Cerebellum (tissue), 4 donors: ENCODE measurements at places on chromosomes 2 and 18. TPM values are rescaled to one million over a fixed set of nuclear protein-coding genes. Genes with fewer than 3 reads are reported as not detected.

SDC1 gene
- 26.0 TPM for total RNA-seq

PLEK gene
- 2.7 TPM for total RNA-seq

FMNL2 gene
- total RNA-seq = 74.9 TPM

FECH gene
- 21.3 TPM for total RNA-seq

SATB2 gene
- 14.2 TPM for total RNA-seq

GPR35 gene
- total RNA-seq = 2.4 TPM

OTOS gene
- total RNA-seq = 1.4 TPM

SERPINB12 gene
- not detected for total RNA-seq

FABP1 gene
- total RNA-seq = 1.1 TPM

ACKR3 gene
- total RNA-seq = 10.3 TPM

LONRF2 gene
- total RNA-seq = 36.1 TPM

CD8A gene
- 1.5 TPM for total RNA-seq

LRRFIP1 gene
- 33.8 TPM for total RNA-seq

- no peak for DNase-seq
These were observed 240.8 kb downstream of the BCL11A start for GRCh38 chr2:60312618-60313017.

DNA sequence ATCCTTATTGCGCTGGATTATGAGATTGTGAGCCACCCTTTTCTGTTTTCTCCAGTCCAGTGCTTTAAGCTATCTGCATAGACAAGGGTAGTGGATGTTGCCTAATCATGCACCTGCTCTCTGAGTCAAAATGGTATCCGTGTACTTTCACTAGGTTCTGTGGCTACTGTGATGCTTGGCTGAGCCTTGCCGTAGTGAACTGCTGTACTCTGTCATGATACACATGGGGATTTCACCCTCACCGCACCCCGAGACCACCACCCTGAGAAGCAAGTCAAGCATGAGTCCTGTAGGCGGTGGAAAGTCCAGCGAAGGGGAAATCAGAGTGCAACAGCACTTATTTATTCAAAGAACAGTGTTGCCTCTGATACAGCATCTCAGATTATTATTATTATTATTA is 55.0 kb downstream of the ARHGAP25 start:
- no peak for DNase-seq

DNA sequence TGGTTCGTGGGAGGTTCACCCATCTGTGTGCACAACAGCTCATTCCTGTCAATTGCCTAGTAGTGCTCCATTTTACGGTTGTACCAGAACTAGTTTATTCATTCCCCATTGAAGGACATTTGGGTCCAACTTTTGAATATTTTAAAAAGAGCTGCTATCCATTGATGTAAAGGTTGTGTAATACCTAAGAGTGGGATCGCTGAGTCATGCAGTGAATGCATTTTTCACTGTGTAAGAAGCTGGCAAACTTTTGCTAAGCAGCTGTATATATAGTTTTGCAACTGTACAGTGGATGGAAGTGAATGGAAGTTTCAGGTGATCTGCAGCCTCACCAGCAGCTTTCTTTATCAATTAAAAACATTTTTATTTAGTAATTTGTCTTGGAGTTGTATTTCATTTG is 104.5 kb downstream of the DCDC2C start:
- no peak for DNase-seq

- no peak for DNase-seq
These were observed 12.8 kb downstream of the PXDN start for GRCh38 chr2:1731447-1731962.

- DNase-seq = no peak
These were observed 114.0 kb downstream of the GATA6 start for GRCh38 chr18:22283397-22283796.

DNA sequence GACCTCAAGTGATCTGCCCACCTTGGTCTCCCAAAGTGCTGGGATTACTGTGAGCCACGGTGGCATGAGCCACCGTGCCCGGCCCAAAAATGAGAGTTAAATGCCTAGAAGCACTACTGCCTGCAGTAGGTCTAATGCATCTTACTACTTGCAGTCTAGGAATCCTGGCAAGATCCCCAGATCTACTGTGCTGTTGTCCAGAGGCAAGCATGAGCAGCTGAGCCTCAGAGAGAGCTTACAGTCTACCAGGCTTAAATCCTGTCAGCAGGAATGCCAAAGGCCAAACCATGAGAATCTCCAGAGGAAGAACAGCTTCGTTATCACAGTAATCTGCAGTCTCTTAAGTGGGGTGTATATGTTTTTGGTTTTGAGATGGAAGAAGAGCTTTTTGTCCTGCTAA is 54.4 kb downstream of the XRCC5 start:
- no peak for DNase-seq

- DNase-seq = no peak
These were observed 209.9 kb downstream of the TDRD15 start for GRCh38 chr2:21333684-21334083.

- no peak for DNase-seq
These were observed 79.9 kb downstream of the TRIB2 start for GRCh38 chr2:12796657-12797056.

- DNase-seq = no peak
These were observed 69.7 kb upstream of the ALK start for GRCh38 chr2:29991086-29991485.

- DNase-seq = no peak
These were observed 22.3 kb downstream of the INO80D start for GRCh38 chr2:206063635-206064034.

- DNase-seq = no peak
These were observed 881 bp downstream of the PIKFYVE start for GRCh38 chr2:208266936-208267335.

- no peak for DNase-seq
These were observed 3.9 kb downstream of the IL18R1 start for GRCh38 chr2:102359527-102359926.

DNA sequence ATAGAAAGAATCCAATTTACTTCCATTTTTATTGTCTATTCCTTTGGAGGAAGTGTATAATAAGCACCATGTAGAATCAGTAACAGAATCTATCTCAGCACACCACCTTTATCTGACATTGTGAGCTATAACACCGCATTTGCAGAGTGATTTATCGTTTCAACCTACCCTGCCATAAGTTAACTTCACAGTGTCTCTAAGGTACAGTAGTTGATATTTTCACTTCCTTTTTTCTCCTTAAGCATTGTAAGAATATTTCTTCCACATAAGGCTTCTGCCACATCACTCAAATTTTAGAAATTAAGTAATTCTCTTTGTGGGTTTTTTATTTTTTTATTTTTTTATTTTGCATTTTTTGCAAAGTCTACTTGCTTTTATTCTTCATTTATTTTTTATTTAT is 107.1 kb downstream of the TMX3 start:
- DNase-seq = no peak

- DNase-seq = peak; percentile 2
These were observed 296.2 kb upstream of the NRP2 start for GRCh38 chr2:205386109-205386508.

- DNase-seq = no peak
These were observed 370.4 kb downstream of the XIRP2 start for GRCh38 chr2:167258712-167259111.

DNA sequence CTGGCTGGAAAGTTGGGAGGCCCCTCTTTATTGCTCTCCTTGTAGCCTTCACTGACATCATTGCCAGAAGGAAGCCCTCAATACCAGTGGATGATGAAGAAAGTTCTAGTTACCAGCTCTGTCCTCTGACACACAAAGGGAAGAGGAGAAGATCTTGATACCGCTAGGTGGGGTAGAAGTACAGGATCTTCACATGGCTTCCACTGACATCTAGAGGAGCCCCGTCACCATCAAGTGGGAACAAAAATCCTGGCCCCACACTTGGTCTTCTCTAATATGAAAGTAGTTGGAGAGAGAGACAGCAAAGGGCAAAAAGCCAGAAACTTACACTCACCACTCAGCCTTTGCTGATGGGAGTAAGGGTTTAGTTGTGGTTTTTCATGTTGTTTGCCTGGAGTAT is 12.4 kb downstream of the XIRP2 start:
- no peak for DNase-seq

GRCh38 chr2:24009680-24010476 is at the start of gene MFSD2B:
TSS of gene MFSD2B (plus strand) at chr2:24010085. CDS start at chr2:24010097, 12 bp downstream.
- DNase-seq = no peak

DNA sequence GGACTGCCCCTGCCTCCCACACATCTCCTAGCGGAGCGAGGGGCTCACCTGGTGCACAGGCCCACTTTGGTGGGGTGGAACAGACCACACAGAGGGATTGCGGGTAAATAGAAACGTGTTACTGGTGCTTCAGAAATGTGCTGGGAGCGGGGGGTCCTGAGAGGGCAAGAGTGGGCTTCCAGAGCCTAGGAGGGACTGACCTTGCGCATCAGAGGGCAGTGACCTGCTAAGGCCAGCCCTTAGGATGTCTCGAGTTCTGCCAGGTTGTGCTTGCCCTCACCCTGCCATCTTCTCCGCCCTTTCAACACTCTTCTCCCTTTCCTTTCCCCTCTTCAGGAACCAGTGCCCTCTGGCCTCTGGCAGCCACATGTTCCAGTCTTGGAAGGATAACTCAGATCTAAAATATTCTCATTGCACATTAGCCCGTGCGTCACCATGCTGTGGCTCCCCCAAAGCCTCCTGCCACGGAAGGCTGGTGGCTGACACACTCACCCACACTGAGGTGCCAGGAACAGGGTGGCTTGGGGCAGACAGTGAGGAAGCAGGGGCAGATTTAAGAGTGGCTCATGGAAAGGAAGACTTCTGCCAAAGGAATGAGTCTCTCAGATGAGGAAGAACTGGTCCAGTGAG is 89.6 kb downstream of the MCFD2 start:
- DNase-seq = no peak

DNA sequence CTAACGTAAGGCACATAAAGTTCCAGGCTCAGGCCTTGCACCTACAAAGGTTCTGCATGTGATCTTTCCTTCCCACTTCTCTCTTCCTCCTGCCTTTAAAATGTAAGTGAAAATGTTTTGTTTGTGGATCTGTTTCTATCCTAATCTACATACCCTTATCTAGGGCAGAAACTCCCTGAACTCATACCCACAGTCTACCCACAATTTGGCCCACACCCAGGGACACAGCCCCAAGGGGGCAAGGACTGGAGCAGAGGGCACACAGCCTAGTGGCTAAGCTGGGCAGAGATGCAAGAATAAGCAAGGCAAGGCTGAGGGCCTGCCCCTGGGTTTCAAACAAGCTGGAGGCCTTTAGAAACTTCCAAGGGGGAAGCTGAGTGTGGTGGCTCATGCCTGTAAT is 71.0 kb downstream of the HS1BP3 start:
- DNase-seq = no peak

GRCh38 chr2:22487036-22487435 is 897.9 kb upstream of the KLHL29 start:
- DNase-seq = no peak

DNA sequence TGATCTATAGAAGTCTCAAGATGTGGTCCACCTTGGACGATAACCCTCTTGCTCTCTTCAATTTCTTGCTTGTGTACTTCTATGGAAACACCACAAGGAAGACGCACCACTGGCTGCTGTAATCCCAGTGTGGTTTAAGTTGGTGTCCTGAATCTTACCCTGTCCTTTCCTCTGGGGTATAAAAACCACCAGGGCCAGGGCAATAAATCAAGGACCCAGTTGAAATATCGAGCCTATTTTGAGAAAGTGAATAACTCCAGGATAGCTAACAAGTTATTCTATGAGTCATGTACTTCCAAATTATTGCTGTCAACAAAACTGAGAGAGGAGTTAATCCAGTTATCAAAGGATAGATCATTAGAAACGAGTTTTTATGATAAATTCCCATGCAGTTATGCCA is 137.0 kb downstream of the RND3 start:
- DNase-seq = no peak

GRCh38 chr2:120935339-120936313 is 200.0 kb downstream of the GLI2 start:
- DNase-seq = no peak

DNA sequence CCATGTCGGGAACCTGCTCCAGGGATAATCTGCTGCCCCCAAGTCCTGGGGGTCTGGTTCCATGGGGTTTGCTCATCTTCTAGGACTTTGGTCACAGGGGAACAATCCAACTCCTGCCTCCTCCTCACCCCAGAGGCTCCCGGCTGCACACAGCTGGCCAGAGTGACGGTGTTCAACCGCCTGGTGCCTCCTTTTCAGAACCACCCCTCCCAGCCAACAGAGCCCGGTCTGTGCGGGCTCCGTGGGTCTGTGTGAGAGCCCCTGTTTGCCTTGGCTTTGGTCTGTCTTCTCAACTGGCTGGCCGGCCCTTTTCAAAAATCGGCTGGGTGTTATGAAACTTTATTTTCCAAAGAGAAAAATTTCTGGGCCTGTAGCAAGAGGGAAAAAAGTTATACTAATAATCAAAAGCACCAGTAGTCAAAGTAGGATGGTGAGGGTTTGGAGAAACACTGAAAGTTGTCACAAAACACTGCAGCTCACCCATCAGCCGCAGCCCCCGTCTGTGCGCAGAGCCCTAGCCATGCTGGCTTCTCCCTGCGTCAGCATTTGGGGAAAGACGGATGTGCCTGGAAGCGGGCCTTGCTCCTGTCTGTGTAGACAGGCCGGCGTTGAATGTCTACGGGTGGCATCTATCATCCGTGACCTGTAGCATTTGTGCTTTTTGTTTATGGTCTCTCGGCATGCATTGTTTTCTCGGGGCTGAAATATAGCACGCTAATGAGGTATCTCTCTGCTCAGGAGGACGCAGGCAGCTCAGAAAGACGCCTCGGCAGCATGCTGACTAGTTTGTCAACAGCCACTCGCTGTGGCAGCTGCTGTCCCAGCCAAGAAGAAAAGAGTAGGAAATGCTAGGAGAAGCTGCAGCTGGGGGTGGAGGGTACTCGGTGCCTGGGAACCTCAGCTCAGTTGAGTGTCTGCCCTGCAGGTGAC is 138.6 kb downstream of the GLI2 start:
- no peak for DNase-seq

GRCh38 chr2:238142382-238143205 is 4.1 kb downstream of the KLHL30 start:
- DNase-seq = no peak

GRCh38 chr2:172836347-172836821 is 100.7 kb downstream of the RAPGEF4 start:
- DNase-seq = no peak

- peak; percentile 77 for DNase-seq
These were observed 27.7 kb upstream of the MAPRE3 start for GRCh38 chr2:26942543-26943295.

DNA sequence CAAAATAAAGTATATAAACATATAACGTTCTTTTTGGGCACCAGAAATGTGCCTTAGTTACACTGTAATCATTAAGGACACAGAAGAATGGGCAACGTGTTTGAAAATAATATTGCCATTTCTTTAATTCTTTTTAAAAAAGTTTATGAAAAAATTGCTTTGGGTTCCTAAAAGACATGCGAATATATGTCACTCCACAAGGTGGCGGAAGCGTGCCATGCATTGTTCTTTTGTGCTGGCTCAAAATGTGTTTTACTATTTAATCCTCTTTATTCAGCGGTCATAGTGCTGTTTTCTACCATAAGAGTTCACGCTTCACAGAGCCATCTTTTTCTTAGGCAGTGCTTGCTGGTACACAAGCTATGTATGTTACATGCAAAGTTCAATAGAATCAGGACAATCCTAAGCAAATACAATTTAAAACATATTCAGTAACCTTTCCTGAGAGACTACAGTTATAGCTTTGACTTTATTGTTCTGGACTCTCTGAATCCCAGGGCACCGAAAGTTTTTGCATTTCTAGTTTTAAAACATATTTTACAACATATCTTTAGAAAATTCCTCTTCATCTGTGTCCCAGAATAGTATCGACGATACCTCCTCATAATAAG is 147.8 kb upstream of the ERBB4 start:
- DNase-seq = peak; percentile 32

GRCh38 chr2:74464406-74464805 is 776 bp downstream of the MOGS start:
- DNase-seq = no peak
